Stimulated activated CD8-positive, alpha-beta memory T cell treated with anti-CD3 and anti-CD28 coated beads, Interleukin-4, amount 100 ng/mL, for 4 hours (primary cell): ENCODE measurements at places on chromosomes 1 and 21.

- DNase-seq = no peak
Observed at GRCh38 chr1:74222701-74223100, 12.5 kb upstream of the TNNI3K start.

- DNase-seq = no peak
Observed at GRCh38 chr21:36965720-36966065, 776 bp downstream of the HLCS start.

DNA sequence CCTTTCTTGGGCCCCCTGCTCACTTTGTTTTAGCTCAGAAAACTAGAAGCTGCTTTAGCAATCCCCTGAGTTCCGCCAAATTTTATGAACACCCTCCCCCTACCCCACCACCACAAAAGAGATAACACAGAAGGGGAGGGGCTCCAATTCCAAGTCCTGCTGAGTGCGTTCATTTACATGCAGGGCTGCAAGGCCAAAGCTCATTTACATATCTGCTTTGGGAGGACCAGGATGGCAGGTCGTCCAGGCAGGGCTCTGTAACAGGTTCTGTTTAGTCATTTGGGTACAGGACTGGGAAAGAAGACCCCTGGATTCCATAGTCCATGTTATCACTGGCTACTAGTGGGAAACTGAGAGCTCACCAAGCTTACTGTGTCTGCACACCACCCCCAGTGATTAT is 35.9 kb upstream of the KIF21B start:
- no peak for DNase-seq

DNA sequence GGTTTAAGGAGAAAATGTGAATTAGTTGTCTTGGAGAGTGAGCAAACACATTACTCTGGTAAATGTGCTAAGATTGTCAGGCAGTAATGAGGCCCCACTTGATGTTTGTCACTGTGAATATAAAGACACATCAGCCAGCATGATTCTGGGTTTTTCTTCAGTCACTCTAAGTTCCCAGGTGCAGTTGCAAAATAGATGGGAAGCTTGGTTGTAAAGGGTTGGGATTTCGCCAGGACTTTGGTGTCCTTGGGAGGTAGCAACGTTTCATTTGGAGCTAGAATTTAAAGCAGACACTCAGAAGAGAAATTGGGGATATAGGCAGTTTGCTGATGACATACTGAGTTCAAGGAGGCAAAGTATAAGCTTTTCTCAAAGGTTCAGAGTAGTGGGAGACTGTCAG is 154.3 kb downstream of the MAST2 start:
- no peak for DNase-seq

DNA sequence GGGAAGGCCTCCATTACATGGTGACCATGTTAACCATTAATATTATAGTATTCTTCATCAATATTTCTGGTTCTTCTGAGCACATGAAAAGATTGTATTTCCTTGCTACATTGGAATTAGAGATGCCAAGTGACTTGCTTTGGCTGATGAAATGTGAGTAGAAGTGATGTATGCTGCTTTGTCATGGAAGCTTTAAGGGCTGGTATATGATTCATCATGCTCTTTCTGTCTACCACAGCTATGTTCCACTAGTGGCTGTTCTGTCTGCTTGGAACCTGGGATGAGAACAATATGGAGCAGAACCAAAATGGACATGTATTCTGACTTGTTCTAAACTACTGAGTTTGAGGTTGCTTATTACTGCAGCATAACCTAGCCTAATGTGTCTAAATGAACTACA is 163.3 kb downstream of the TM2D1 start:
- DNase-seq = no peak

- DNase-seq = no peak
Observed at GRCh38 chr1:104702731-104703130, 953.0 kb downstream of the AMY1C start.

GRCh38 chr1:2983319-2983705 is 38.0 kb upstream of the ACTRT2 start:
- DNase-seq = no peak

GRCh38 chr1:19758227-19758830 is 41.4 kb downstream of the TMCO4 start:
- DNase-seq = no peak
